ENCODE measurements at places on chromosomes 1 and 21.

DNA sequence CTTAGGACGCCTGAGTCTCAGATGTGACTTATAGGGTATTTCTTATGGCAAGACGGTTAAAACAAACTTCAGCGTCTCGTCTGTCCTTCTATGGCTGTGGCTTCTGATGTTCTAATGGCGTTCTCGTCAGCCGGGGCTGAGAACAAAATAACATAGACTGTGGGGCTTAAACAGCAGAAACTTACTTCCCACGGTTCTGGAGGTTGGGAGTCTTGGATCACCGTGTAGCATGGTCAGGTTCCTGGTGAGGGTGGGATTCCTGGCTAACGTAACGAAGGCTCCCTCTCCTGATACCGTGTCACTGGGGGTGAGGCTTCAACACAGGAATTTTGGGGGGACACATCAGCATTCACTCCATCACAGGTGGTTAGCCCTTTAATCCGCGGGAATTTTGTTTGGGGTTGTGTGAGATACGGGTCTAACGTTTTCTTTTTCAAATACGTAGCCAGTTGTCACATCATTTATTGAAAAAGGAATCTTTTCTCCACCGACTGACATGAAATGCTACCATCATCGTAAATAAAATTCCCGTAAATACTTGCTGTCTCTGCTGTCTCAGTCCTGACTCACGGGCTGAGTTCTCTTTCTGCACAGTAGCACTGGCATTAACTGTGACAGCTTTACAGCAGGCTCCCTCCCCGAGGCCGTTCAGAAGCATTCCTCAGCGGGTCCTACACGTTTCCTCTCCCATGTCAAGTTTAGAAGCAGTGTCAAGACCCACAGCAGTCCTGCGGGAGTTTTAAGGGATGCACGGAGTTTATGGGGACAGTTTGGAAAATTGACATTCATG is 8.1 kb upstream of the POFUT2 start:
- H3K4me3 ChIP-seq, result no peak overlapping the region
- no peak overlapping the region for H3K27ac ChIP-seq
- peaks cover 8% of the 10 kb centered on the region for H3K4me1 ChIP-seq

DNA sequence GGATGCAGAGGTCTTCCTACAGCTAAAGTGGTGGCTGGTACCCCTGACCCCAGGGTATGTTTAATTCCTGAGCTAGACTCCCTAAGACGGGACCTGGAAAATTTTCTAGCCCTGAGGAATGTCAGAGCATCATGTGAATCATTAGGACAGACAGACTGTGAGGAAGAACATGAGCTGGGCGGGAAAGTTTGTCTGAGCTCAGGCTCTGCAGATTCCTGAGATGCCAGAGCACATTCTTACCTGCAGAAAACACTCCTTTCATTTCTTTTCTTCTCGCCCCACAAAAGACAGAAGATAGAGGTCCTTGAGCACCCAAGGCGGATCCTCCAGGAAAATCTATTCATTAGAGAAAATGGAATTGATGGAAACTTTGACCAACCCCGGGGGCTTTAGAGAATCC is 6.5 kb downstream of the CAPN2 start:
- no peak for DNase-seq
- H3K27ac ChIP-seq, result no peak overlapping the region
- no peak overlapping the region for H3K4me3 ChIP-seq
- H3K36me3 ChIP-seq, result no peaks in the 10 kb centered on the region
- peaks cover 3% of the 10 kb centered on the region for H3K4me1 ChIP-seq

DNA sequence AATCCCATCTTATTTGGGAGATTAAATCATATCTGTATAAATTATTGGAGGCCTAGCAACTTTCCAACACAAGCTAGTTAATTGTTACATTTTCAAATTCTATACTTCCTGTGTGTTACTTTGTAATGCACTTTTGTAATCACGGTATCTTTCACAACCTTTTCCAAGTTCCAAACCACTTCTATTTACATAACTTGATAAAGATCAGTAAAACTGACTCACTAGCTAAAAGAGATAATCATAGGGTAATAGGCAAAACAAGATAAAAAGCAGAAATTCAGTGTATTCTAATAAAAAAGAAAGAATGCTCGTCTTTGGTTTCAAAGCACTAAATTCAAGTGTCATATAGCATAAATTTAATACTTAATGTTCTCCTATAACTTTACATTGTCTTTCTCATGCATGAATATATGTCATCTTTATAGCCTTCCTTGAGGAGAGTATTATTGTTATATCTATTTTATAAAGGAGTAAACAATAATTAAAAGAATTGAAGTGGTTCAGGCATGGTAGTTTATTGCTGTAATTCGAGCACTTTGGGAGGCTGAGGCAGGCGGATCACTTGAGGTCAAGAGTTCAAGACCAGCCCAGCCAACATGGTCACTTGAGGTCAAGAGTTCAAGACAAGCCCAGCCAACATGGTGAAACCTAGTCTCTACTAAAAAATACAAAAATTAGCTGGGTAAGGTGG is 66.4 kb downstream of the RGS13 start:
- no peak for DNase-seq
- H3K36me3 ChIP-seq, result no peaks in the 10 kb centered on the region
- no peak overlapping the region for H3K4me3 ChIP-seq
- H3K4me1 ChIP-seq, result no peaks in the 10 kb centered on the region

DNA sequence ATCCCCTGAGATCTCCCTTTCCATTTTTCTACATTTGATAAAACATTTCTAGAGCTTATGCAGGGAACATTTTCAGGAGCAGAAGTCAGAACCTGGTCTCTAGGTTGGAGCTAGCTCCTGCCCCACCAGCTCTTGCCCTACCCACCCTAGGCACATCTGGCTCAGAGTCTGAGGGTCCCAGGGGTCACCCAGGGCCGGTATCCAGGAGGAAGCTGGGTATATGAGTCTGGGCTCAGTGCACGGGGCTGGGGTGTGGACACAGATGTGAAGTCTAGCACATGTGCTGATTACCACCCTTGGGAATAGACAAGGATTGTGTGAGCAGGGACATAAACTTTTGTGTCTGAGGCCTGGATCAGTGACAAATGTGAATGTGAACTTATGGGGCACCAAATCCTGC is 95.4 kb downstream of the MATN1 start:
- no peak for DNase-seq
- no peaks in the 10 kb centered on the region for H3K36me3 ChIP-seq
- H3K4me1 ChIP-seq, result no peaks in the 10 kb centered on the region
- H3K4me3 ChIP-seq, result no peak overlapping the region

DNA sequence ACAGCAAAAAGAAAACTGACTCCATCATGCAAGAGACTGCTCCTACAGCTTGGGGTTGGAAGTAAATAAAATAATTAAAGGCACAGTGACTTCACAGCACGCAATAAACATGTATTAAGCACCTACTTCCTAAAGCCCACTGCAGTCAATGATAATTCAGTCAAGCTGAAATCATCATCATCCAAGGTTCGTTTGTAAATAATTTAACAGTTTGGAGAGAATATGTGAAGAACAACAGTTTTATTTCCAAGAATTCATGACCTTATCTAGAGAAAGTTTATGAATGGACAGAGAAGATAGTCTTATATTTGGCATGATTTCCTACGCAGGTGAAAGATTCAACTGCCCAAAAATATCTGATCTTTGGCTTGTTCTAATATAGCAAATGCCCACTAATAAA is 86.8 kb downstream of the SMYD3 start:
- H3K4me3 ChIP-seq, result no peak overlapping the region
- H3K4me1 ChIP-seq, result no peaks in the 10 kb centered on the region
- no peaks in the 10 kb centered on the region for H3K27me3 ChIP-seq
- DNase-seq, result no peak
- H3K36me3 ChIP-seq, result no peaks in the 10 kb centered on the region

GRCh38 chr21:15119486-15119885 is 54.7 kb upstream of the NRIP1 start:
- no peak overlapping the region for H3K4me3 ChIP-seq
- no peak for DNase-seq
- H3K36me3 ChIP-seq, result no peaks in the 10 kb centered on the region
- no peak overlapping the region for H3K27ac ChIP-seq

DNA sequence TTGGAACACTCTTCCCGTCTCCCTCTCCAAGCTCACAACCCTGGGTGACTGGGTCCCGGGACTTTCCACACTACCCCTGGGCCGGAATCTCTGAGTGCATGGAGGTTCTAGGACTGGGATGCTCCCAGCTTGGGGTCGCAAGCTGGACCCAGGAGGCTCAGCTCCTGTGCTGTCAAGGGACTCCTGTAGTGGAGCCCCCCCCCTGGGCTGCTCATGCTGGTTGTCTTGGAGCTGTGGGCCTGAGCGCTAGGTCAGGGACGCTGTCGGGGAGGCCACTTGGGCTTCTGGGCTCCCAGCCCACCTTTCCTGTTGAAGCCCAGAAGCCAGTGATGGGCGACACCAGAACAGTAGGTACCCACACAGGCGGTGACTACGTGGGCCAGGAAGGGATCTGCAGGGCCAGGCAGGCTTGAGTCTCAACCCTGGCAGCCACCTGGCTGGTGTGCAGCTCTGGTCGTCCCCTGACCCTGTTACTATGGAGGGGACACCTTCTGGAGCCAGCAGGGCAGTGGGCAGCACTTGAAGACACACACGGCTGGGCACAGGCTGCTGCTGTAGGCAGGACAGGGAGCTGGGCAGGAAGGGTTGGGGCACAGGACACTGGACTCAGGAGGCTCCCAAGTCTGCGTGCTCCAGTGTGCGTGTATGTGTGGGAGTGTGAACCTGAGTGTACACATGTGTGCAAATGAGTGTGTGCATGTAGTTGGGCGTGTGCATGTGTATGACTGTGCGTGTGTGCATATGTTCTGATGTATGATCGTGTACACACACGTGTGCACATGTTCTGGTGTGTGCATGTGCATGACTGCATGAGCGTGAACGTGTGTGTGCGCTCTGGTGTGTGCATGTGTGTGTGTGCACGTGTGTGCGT is 3.0 kb downstream of the MMEL1 start:
- H3K36me3 ChIP-seq, result no peaks in the 10 kb centered on the region
- DNase-seq, result no peak
- no peaks in the 10 kb centered on the region for H3K27me3 ChIP-seq
- no peak overlapping the region for H3K4me3 ChIP-seq

GRCh38 chr21:39971956-39972355 is 104.7 kb downstream of the PCP4 start:
- no peaks in the 10 kb centered on the region for H3K4me1 ChIP-seq
- H3K27ac ChIP-seq, result no peak overlapping the region
- DNase-seq, result no peak
- no peaks in the 10 kb centered on the region for H3K27me3 ChIP-seq

Measured in iPS DF 6.9 (cell line).